ENCODE measurements at places on chromosomes 16 and 17.

DNA sequence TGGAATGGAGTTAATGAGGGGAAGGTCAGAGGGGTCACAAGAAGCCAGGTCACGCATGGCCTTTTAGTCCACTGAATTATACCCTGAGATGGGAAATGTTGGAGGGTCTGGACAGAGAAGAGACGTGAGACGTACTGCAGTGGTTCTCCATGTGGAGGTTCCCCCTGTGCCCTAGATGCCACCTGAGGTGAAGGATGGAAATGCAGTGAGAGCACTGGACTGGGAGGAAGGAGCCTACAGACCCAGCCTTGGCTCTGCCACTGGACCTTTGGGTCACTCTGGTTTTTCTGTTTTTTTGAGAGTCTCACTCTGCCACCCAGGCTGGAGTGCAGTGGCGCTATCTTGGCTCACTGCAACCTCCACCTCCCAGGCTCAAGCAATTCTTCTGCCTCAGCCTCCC, 1.8 kb upstream of the PLSCR3 start:
- no peak for DNase-seq

GRCh38 chr16:53068423-53068833, 13.6 kb downstream of the CHD9 start:
- no peak for DNase-seq

GRCh38 chr17:67619555-67619954, 98.2 kb upstream of the NOL11 start:
- no peak for DNase-seq

DNA sequence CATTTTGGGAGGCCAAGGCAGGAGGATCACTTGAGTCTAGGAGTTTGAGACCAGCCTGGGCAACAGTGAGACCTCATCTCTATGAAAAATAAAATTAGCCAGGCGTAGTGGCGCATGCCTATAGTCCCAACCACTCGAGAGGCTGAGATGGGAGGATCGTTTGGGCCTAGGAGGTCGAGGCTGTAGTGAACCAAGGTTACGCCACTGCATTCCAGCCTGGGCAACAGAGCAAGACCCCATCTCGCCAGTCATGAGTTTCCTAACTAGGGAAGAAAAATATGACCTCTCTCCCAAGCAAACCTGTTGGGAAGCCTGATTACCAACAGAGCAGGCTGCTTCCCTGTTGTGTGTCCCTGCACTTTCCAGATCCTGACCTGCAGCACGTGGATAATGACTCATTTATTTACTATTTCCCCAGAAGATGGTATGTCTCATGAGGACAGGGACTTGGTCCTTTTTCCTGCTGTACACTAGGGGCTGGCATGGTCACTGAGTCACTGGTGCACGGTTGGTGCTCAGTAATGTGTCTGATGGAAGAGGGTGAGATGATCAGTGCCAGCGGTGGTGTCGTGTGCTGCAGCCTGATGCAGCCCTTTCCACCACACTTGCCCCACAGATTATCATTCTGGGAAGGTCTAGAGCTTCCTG, 30.8 kb downstream of the NMT1 start:
- DNase-seq: no peak

DNA sequence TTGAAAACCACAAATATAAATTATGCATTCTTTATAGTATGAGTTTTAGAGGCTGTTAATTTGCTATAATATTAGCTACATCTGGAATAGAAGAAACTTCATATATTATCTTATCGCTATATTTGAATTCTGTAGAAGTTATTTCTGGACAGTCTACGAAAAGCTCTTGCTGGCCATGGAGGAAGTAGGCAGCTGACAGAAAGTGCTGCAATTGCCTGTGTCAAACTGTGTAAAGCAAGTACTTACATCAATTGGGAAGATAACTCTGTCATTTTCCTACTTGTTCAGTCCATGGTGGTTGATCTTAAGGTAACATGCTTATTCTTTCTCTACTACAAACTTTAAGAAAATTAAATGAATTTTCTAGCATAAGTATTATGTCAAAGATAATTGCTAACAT, 96.8 kb downstream of the OMG start:
- DNase-seq: no peak

GRCh38 chr16:55488306-55488705, 9.3 kb downstream of the MMP2 start:
- no peak for DNase-seq

- DNase-seq: no peak
These were observed 169.5 kb downstream of the C16orf78 start for GRCh38 chr16:49542946-49543630.

GRCh38 chr17:76869496-76870376, 1.5 kb downstream of the MGAT5B start:
- DNase-seq: no peak

DNA sequence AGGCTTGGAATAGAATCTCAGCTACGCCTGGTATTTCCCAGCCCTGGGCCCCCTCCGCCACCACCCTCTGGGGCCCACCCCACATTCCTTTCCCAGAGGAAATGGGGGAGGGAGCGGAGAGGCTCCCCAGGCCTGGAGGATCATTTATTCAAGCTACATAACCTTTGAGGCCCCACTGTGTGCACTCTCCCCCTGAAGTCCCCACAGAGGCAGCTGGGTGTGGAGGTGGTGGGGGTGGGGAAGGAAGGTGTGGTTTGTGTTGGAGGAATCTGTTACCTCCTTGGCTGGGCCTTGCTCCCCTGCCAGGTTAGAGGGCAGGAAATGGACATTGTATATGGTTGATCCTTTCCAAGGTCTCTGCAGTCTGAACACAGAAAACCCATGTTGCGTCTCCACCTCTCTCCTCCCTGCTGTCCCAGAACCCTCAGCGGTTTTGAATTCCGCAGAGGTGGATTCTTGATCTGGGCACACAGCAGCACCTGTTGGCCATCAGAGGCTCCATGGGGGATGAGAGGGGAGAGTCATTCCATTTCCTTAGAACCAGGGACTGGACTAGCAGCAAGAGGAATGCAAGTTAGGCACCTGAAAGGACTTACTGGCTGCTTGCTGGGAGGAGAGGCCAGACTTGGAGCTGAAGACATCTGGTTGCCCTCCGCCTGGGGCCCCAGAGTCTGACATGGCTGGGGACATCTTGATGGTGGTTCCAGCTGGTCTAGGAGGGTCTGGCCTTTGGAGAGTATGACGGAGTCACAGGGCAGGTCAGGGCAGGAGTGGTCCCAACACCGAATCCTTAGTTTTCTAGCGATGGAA, 23.0 kb downstream of the ARHGAP23 start:
- DNase-seq: no peak

DNA sequence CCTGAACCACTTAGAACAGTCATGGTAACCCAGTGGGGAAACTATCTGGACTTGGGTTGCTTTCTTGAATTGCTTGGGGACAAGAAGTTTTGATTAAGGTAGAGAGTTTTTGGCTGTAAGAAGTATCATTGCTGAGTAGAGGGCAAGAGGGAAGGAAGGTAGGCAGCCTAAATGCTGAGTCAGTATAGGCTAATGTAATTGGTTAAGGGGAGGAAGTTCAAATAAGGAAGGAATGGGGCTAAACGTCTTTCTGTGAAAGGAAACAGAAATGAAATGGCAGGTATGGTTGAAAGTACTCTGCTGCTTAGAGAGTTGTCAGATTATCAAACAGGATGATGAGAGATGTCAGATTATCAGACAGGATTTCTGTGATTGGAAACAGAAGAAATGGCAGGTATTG, 20.3 kb downstream of the KPNB1 start:
- no peak for DNase-seq

DNA sequence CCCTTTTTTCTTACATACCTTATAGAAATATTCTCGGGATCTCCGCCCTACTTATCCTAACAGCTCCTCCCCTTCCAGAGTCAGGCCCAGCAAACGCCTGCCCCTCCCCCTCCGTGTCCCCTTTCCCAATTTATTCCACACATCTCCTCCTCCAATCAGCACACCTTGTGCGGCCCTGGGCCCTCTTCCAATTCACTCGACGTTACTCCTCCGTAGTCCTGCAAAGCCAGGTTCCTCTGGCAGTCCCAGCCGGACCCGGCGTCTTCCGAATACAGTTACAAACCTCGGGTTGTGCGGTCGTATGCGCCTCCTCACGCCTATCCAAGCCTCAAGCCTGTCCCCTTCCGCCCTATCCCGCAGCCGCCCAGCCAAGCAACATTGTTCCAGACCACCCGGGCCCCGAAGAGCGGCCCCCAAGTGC, 677 bp downstream of the CBX1 start:
- DNase-seq: no peak
